ENCODE measurements at places on chromosomes 16 and 17.

DNA sequence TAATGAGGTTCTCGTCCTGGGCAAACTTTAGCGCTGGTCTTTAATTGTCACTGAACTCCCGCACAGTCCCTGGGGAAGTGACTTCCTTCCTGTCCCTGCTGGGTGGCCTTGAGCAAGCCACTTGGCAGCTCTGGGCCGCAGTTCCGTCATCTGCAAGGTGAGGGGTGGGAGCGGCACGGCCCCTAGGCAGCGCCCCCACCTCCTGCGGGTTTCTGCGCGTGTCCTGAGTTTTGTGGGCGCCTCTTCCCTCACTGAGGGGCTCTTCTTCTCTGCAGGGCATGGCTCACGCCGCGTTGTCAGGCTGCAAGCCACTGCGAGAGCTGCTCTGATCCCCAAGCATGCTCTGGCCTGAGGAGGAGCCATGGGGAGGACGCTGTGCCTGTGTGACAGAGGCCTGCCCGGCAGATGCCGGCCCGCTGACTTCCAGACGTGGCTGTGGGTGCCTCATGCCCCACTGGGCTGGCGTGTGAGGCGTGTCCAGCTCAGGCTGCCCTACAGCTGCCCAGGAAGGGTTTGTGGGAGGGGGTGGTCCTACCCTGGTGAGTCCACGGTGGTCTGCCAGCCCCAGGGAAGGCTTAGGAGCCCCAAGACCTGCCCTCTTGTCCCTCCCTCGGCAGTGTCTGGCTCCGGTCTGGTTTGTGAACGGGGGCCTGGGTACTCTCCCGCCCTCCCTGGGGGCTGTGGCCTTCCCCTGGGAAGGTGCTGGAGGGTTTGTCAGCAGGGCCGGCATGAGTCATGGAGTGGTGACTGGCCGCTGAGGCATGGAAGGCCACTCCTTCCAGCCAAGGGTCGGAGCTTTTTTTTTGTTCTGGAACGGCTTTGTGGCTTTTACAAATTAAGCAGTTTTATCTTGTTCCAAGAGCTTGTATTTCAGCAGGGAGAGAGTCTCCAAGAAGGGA, 182.0 kb downstream of the SEC14L1 start:
- DNase-seq = no peak

DNA sequence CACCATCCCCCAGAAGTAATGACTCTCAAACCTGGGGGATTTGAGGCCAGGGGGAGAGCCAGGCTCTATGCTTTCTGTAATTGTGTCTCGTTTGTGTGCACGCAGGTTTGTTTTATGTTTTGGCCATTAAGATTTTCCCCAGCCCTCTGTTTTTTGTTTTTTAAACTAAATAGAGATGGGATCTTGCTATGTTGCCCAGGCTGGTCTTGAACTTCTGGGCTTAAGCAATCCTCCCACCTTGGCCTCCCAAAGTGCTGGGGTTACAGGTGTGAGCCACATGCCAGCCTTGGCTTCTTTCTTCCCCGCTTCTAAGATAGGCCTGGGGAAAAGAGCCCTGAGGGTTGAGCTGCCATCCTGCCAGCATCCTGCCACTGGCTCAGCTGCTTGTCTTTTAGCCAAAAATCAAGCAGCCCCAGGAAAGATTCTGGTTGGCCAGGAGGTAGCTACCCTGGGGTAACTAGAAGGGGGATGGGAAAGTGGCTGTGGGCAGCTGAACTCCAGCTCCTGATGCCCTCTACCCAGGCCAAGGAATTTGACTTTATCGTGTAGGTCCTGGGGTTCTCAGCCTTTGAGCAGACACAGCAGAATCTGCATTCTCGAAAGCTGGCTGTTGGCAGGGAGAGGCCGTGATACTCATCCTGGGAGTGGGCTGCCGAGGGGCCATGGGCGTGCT, 18.4 kb downstream of the KDM8 start:
- DNase-seq = no peak

DNA sequence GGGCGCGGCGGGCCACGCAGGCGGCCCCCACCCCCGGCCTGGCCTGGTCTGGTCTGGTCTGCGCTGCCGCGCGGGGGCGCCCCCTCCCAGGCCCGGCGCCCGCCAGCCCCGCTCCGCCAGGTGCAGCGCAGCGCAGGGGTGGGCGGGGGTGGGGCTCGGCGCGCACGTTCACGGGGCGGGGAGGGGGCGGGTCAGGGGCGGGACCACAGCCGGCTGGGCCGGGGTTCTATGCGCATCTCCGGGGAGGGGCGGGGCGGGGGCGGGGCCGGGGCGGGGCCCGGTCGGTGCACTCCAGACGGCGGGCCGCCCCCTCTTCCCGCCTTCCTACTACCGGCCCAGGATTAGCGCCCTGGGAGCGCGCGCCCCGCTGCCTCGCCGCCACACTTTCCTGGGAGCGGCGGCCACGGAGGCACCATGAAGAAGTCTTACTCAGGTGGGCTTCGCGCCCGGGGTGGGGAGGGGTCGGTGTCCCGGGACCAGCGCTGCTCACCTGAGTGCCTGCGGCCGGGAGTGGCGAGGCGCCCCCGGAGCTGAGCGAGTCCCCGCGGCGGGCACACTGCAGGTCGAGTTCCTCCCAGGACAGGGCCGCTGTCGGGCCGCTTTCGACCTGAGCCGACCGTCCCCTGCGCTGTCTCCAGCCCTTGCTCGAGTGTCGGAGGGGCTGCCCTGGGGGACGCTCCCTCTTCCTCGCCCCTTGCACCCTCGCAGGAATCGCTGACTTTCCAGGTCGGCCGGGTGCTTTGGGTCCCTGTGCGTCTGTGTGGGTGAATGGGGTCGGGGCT, 140.5 kb downstream of the SEC14L1 start:
- DNase-seq = peak; percentile 64

DNA sequence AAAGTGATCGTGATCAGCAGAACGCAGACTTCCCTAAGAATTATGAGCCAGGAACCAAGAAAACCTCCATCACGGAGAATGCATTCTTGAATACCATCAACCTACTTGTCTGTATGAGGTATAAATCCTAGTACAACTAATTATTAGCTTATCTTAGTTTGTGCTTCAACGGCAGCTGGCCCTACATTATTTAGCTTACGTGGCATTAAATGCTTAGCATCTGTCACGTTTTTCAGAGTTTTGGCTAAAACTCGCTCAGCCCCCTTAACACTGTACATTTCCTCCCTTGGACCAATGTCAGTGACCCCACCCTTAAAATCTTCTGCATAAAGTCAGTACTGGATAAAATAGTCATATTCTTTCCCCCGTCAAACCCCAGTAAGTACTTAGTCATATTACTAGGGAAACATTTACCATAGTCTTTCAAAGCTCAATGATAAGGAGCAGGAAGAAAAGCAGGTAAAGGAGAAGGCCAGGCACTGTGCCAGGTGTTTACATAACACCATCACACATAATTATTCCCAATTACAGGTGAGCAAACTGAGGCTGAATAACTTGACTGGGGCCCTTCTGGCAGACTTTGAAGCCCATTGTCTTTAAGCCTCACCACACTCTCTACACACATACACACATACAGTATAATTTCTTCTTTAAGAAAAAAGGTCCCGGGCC, 16.6 kb upstream of the TXNDC11 start:
- DNase-seq = no peak

- DNase-seq = no peak
Measured at GRCh38 chr17:66579556-66579955, 255.4 kb upstream of the CACNG5 start.

DNA sequence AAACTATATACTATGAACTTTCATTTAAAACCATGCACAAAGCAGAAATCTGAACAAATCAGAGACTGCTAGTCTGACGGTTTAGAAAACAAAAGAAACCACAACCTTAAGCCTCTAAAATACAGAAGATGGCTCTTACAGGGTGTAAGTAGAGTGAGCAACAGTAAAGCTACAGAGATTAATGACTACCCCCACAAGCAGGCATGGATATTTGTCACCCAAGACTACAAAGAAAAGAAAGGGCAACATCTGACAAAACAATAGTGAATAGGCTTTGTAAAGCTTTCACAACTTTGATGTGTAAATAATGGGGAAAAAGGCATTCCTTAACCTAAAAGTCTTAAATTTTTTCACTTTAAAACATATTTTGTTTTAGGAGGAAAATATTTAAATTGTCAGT, 75.0 kb downstream of the SPAG9 start:
- no peak for DNase-seq

GRCh38 chr16:47728205-47728604, 267.1 kb downstream of the PHKB start:
- DNase-seq = no peak

GRCh38 chr17:13544292-13544691, 57.4 kb downstream of the HS3ST3A1 start:
- no peak for DNase-seq

- no peak for DNase-seq
Measured at GRCh38 chr16:14464796-14465195, 165.3 kb downstream of the PARN start.

- no peak for DNase-seq
Measured at GRCh38 chr17:8441690-8442089, 6.0 kb downstream of the NDEL1 start.

DNA sequence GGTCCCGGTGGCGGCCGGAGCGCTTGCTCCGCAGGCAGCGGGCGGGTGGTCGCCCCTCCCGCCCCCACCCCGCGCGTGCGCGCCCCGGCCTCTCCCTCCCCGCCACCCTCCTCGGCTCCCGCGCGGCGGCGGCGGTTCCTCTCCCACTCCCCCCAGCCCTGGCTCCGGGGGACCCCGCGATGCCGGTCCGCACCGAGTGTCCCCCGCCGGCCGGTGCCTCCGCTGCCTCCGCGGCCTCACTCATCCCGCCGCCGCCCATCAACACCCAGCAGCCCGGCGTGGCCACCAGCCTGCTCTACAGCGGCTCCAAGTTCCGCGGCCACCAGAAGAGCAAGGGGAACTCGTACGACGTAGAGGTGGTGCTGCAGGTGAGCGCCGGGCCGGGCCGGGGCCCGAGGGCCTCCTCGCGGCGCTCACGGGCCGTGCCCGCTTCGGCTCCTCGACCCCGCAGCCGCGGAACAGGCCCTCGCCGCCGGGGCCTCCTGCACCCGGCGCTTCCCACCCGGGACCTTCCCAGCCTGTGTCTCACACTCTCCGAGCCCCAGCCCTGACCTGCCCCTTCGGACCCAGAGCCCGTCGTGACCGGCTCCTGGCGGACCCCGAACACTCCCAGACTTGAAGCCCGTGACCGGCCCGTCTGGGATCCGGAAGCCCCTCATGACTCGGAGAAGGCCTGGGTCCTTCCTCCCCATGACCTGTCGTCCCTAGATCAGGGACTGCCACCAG, 490 bp downstream of the GID4 start:
- DNase-seq = no peak

GRCh38 chr17:82939621-82940135, 99.9 kb upstream of the ZNF750 start:
- no peak for DNase-seq

DNA sequence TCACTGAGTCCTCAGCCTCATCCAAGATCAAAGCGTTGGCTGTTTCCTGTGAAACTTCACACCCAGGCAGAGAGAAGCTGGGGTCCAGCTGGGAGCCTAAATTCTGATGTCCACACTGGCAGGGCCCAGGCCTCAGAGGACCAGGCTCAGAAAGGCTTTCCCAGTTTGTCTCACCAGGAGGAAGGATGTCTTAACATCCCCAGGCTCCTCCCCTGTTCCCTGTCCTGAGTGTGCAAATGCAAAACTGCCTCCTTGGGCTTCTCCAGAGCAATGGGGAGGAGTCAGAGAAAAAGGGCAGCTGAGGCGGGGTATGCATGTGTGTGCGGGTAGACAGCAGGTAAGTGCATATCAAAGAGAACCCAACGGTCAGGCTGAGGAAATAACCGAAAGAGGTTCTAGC, 45.7 kb downstream of the CUEDC1 start:
- no peak for DNase-seq
